ENCODE measurements at places on chromosomes 4 and X.

DNA sequence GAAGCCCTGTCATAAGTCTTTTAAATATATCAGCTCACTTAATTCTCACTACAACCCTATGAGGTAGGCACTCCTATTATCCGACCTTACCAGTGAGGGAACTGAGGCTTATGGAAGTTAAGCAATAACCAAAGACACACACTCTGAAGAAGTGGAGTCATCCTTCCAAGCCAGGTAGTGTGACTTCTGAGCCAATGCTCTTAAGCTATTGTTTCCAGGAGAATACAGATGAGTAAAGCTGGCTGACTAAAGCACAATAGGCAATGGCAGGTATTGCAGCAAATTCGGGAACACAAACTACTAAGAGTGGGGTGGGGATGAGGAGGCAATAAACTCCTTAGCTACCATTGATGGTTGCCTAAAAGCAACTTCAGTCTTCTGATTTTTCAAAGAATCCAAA lies 81.8 kb upstream of the KIT start:
- DNase-seq, result no peak

DNA sequence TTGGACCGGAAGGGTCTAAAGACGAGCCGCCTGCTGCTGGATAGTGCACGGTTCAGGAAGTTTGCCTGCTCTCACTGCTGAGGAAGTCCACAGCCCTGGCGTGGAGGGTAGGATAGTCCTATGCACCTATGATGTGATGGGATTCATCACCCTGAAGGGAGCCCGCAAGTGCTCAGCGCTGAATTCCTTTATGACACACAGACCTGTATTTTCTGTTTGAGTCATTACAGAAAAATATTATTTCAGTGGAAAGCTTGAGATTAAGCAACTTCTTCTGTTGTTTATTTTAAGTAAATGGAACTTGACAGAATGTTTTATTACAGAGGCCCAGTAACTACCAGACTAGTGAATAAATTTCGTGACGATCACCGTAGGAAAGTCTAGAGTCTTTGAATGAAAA lies 123.2 kb downstream of the TRIML1 start:
- DNase-seq, result no peak

- DNase-seq, result no peak
These were observed 18.3 kb downstream of the G3BP2 start for GRCh38 chr4:75654905-75655304.

- DNase-seq, result no peak
These were observed 42.0 kb downstream of the MAP7D3 start for GRCh38 chrX:136209016-136209738.

DNA sequence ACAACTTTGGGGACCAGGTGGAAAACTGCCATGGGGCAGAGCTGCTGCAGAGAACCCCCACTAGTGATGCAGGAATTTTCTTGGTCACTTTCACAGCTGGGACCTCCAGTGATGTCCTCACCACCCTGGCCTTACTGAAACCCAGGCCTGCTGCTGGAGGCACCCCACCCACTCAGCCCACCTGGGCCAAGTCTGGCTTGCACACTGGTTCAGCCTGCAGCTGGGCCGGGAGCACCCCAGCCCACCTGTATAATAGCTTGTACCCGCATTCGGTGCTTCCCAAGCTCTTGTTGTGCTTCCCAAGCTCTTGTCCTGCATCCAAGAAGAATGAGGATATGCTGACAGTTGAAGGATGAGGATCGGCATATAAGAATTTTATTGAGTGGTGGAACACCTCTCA lies 86.4 kb upstream of the ZMAT1 start:
- no peak for DNase-seq

DNA sequence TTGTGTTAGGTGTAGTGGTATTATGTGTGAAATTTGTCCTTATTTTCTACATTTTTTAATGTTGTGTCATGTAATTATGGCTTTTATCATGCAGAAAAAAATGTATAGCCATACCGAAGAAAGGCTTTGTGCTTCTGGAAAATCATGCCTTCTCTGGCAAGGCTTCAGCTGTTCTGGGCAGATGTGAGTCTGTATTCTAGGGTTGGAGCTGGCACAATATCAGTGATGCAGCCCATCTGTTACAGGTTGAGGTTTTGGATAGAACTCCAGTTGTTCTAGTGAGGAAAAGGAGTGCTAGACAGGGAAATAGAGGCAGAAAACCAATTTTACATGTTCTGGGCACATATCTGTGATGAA lies 44.8 kb upstream of the PRSS12 start:
- no peak for DNase-seq

DNA sequence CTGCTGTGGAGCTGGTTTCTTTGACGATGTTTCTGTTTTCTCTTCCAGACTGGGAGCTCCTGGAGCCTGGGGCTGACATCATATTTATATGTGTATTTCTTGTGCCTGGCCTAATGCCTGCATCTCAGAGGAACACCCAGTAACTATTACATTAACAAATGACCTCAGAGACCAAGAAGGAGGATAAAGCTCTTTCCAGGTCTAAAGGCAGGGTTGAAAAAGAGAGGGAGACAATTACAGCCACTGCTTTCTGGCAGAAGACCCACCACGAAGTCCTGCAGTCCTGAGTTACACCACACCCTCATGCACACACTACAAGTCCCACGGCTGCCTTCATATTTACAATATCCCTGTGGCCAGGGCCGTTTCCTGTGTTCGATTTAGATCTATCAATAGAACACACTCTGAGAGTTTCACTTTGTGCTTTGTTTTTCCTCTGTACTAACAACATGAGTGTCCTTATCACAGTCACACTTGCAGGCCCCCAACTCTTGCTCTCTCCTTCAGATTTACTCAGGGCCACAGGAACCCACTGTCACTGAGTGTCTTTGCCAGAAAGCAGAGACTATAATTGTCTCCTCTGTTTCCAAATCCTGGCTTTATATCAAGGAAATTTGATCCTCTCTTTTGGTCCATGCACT lies 535.5 kb downstream of the MID1IP1 start:
- no peak for DNase-seq

DNA sequence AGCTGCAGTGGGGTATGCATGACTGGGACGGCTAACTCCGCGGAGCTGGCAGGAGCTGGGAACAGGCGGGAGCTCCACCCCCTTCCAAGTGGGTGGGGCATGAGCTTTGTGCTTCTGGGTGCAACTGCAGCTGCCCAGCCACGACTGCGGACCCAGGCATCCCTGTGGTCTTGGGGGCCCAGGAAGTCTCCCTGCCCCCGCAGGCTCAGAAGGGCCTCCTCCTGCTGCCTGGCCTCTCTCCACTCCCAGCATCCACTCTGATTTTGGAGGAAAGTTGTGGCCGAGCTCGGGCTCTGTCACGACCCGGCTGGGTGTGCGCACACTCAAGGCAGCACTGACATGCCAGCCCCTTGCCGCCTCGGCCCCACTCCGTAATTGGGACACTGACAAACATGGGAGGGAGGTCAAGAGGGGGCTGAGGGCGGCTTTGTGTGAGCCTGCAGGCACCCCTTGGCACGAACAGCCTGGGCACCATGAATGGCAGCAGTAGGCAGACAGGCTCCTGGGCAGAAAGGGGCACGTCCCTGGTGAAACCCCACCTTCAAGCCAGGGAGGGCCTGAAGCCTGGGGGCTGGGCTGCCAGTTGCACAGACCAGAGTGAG lies 822.6 kb downstream of the GLUD2 start:
- DNase-seq, result no peak

GRCh38 chr4:187415231-187415630 lies 580.3 kb upstream of the ZFP42 start:
- DNase-seq, result no peak

DNA sequence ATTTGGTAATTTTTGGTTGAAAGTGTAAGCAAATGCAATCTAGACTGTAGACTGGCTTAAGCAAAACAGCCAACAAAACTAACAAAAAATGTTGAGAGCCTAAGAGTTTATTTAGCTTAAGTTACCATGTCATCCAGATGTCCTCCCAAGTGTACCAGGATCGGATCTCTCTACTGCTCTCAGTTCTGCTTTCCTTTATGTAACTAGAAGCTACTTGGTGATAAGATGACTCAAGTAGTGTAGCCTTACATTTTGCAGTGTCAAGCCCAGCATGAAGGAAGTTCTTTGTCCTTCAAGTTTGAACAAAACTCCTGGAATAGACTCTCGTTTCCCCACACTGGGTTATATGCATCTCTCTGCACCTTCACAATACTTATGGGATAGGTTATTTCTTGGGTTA lies 1500.0 kb downstream of the STIM2 start:
- DNase-seq, result no peak

- peak; percentile 2 for DNase-seq
These were observed 41.5 kb upstream of the SMIM10 start for GRCh38 chrX:134949271-134949670.

- DNase-seq, result no peak
These were observed 117.1 kb downstream of the HNRNPD start for GRCh38 chr4:82256718-82257117.

DNA sequence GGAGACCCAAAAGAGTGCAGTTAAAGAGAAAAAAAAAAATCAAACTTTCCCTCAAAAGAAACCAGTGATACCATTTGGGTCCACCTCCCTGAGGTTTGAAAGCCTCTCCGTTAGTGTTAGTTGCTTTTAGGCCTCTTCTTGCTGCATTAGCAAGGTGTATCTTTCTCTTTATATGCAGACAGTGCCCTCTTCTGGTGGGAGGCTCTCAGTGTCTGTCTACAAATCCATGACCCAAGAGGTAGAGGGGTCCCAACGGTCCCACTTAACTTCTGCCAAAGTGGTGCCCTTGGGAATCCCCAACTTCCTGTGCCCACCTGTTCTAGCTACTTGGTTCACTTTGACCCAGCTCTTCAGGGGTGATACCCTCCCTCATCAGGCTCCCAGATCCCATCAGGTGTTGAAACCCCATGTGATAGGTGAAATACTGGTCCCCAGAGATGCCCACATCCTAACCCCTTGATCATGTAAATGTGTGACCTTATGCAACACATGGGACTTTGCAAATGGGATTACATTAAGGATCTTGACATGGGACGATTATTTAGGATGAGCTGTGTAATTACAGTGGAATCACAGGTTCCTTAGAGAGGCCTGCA lies 63.7 kb upstream of the CD99 start:
- DNase-seq, result no peak

GRCh38 chr4:165783626-165784025 lies 89.4 kb upstream of the TLL1 start:
- DNase-seq, result no peak

DNA sequence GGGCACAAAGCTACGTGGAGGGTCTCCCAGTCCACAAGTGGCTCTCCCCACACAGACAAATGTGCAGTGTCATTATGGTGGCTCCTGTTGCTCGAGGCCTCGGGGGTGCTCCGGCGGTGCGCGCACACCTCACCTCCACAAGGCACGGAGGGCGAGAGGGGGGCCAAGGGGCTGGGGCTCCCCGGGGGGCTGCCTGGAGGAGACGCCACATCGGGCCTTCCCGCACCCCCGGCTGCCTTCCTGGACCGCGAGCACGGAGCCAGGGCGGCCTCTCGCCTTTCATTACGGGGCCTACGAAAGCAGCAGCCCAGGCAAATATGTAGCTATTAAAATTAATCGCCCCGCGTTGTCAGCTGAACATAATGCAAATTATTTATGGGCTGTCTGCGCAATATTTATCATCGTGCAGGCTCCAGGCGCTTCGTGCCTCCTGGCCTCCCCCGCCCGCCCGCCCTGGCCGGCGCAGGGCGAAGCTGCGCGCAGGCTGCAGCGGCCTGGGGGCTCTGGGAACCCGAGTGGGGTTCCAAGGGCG lies 70.8 kb upstream of the BCOR start:
- no peak for DNase-seq

DNA sequence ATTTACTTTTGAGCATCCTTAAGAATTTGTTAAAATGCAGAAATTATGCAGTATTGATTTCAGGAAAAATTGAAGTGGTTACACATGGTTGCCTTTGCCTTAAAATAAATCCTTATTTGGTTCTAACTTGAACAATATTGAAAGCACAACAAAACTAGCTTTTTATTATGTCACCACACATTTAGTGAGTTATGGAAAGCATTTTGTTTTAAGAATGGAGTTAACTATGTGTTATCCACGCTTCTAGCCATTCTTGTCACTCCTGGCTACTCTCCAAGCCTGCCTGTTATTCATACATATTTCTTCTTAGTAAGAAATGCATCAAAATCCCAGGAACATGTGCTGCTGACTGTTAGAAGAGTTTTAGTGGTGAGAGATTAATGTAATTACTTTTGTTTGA lies 73.9 kb downstream of the FAT4 start:
- DNase-seq, result no peak

DNA sequence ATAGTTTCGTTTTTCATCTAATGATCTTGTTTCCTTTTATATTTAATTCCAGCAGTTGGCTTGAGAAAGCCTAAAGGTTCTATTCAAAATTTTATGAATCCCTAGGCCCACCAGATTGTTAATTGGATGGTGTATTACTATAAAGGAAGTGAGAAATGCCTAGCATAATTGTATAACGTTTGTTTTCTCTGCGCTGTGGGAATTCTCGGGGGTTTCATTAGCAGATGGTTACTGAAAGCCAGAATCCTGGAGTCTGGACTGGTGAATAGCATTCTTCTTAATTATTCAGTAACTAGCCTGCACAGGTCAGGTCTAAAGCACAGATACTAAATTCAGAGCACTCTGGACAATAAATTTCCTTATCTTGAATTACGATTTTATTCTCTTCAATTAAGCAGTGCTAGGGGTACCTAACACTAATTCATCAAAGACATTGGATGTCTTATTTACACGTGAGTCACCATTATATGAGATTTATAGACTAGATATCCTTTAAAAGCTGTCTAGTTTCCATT lies 459.4 kb downstream of the DTHD1 start:
- no peak for DNase-seq

- DNase-seq, result no peak
These were observed 573.6 kb downstream of the PPP4R3C start for GRCh38 chrX:26889574-26889973.

- DNase-seq, result no peak
These were observed 303.8 kb upstream of the TENM3 start for GRCh38 chr4:181939199-181939945.

DNA sequence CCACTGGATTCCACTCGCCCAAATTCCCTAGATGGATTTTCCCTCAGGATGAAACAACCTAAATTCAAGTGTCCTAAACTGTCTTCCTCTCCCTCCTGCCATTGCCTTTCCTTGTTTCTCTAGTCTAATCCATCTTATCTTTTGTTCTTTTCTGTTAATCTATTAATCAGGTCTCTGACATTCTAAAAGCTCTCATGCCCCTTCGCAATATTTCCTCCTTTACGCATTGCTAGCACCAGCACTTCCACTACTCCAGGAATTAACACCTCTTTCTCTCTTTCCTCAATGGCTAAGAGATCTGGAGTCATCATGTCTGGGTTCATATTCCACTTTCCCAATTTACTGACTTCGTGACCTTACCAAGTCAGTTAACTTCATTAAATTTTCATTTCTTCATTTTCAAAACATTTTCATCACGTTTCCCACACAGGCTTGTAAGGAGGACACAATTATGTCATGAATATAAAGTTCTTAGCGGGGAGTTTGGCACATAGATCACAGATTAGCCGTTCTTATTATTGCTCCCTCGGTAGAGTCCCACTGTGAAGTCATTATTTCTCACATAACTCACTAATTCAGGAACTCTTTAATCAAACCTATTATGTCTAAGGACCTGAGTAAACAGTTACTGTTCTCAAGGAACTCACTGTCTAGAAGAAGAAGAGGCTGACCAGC lies 45.3 kb downstream of the FAT4 start:
- DNase-seq, result no peak

DNA sequence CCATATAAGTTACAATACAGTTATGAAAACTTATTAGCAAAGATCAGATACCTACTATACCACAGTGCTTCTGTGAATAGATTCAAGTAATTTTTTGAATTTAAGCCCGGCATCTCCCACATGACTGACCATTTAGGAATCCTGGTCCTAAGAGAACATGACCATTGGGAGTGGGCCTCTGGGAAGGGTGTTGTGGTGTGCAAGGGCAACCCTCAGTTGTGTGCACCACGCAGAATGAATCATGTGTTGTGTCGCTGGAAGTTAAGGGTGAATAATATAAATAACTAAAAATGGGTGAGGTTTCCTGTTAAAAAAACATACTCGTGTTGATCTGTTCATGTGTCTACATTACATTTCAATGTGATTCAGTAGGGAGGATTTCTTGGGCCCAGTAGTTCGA lies 15.5 kb downstream of the CPE start:
- DNase-seq, result no peak
